ENCODE measurements at places on chromosomes 2 and 18.
A peak's percentile ranks its signal among the peaks of the same experiment; 100 is the strongest.

- DNase-seq, result no peak
These were observed 207.0 kb downstream of the ZNF407 start for GRCh38 chr18:74804677-74805076.

DNA sequence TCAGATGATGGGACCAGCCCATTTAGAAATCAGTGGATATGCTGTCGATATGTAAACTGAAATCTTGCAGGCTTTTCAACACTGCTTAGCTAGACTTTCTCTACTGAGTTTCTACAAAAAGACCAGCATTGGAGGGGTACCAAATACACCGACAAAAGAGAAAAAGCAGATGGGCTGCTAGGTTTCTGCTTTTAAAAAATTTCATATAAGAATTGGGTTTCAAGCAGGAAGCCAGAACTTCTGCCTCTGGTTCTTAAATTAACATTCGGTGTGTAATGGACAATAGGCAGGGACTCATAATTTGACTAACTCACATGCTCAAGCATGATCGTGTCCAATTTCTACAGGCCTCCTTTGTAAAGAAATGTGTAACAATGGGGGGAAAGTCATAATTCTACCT lies 3.1 kb downstream of the ARL4C start:
- DNase-seq, result peak; percentile 38

DNA sequence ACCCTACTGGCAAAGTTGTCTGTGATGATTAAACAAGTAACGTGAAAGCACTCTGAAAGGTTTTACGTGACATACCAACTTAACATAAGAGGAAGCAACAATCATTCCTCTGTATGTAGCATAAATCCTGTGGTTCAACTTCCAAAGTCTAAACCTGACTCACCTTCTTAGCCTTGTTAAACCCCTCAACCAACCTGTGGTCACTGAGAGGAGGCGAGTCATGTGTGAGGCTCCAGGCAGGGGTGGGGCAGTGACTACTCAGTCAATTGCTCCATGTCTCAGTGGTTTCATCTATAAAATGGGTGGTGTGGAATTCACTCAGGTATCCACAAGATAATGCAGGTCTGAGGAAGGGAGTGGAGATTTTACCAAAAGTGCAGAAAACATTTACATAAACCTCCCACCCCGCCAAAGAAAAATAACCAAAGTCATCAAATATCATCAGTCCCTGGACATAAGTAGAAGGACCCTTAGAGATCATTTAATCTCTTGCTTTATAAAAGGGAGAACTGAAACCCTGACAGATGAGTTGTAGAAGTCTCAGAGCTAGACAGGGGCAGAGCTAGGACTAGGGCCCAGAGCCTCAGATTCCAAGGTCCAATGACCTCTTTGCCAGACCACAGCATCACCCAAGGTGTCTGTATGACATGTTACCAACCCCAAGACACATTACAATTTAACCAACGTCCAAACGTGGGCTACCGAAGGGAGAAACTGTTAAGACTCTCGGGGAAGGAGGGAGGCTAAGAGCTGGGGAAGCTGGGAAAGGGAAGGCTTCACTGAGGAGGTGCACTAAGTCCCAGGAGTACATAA lies 3.7 kb upstream of the PCBP1 start:
- DNase-seq, result no peak

DNA sequence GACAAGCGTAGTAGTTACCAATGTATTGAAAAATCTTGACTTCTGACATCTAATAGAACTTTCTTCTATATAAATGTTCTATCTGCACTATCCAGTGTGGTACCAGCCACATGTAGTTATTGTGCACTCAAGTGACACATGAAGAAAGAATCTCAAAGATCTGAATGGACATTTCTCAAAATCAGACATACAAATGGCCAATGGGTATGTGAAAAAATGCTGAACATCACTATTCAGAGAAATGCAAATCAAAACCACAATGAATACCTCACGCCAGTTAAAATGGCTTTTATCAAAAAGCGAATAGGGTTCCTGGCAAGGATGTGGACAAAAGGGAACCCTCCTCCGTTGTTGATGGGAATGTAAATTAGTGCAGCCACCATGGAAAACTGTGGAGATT lies 37.5 kb upstream of the SMCHD1 start:
- DNase-seq, result no peak

GRCh38 chr2:165238295-165238694 lies 919 bp upstream of the SCN2A start:
- DNase-seq, result peak; percentile 69

- no peak for DNase-seq
These were observed 199.0 kb downstream of the BABAM2 start for GRCh38 chr2:28089486-28089885.
